ENCODE measurements at places on chromosomes 16 and 17. TPM values are rescaled to one million over a fixed set of nuclear protein-coding genes. Genes with fewer than 3 reads are reported as not detected.

GRB2 gene
- total RNA-seq: 133 TPM

DNA sequence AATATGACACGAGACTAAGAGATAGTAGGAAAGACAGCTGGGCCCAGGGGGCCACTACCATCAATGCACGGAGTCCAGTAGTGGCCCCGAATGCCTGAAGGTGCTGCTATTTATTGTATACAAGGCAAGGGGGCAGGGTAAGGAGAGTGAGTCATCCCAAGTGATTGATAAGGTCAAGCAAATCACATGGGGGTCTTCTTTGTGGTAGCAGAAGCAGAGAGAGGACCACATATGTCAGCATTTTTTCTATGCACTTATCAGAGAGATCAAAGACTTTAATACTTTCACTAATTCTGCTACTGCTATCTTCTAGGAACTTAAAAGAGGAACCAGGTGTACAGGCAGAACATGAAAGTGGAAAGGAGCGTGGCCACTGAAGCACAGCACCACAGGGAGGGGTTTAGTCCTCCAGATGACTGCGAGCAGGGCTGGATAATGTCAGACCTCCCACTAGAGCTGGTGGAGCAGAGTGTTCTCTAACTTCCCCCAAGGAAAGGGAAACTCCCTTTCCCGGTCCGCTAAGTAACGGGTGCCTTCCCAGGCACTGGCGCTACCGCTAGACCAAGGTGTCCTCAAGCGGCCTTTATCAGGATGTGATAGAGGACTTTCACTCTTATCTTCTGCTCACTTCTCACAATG, 26.4 kb upstream of the ARL4D start:
- DNase-seq: no peak

DNA sequence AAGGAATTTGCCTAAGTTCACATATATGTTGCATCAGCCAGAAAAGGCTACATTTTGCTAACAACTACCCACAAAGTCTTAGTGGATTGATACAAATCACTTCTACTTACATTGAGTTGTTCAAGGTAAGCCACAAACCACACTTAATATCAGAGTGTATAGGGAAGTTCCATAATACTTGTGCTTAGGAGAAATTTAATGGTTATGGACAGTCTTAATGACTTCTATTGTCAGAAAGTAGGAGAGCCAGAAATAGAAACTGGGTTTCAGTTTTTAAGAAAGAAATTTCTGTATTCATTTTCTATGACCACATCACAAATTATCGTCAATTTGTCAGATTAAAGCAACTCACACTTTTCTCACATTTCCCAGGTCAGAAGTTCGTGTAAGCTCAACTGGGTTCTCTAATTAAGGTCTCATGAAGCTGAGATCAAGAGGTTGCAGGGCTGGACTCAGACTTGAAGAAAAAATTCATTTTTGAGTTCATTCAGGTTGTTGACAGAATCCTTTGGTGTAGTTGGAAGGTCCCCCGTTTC, 695.7 kb downstream of the CDH11 start:
- no peak for DNase-seq

GRCh38 chr16:72905581-72905980, 142.3 kb downstream of the ZFHX3 start:
- DNase-seq: peak; percentile 51

Data from Daoy (cell line).